Natural killer cell (primary cell): ENCODE measurements at places on chromosomes 13 and 19.

GRCh38 chr13:80054806-80055205, 286.1 kb downstream of the SPRY2 start:
- DNase-seq: no peak

DNA sequence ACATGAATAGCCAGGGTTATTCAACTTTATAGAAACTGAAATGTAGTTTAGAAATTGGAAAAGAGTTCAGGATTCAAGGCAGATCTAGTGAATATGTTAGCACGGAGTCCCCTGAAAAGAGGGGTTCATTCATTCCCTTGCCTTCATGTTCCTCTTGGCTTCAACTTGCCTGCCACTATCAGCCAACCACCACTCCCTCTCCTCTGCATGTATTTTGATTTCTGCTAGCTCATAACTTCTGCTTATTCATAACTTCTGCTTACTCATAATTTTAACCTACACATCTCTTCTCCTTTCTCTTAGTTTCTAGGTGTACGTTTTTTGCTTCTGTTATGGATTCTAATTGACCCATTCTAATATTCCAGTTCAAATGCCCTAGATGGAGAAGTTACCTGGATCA, 5.5 kb upstream of the SERTM1 start:
- DNase-seq: no peak

DNA sequence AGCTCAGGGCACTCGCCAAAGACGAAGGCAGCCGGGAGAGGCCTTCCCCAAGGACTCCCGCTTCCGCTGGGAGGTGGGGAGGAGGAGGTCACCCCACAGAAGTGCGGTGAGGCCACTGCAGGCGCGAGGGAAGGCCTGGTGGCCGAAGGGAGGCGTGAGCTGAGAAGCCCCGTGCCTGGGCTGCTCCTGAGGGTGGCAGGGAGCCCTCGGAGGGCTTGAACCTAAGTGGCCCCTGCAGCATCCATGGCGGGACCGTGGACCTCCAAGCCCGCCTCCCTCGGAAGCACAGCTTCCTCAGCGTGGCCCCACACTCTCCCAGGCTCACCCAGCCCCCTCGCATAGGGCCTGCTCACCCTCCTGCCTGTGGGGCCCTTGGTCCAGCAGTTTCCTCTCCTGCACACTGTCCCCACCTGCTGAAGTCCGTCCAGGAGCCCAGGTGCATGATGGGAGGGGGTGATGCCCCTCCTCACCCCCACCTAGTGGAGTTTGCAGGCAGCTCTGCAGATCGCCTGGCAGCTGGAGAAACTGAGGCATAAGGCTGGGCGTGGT, 25.9 kb downstream of the EFNA2 start:
- DNase-seq: no peak

- no peak for DNase-seq
These were observed 310.4 kb downstream of the SPRY2 start for GRCh38 chr13:80030491-80030890.

DNA sequence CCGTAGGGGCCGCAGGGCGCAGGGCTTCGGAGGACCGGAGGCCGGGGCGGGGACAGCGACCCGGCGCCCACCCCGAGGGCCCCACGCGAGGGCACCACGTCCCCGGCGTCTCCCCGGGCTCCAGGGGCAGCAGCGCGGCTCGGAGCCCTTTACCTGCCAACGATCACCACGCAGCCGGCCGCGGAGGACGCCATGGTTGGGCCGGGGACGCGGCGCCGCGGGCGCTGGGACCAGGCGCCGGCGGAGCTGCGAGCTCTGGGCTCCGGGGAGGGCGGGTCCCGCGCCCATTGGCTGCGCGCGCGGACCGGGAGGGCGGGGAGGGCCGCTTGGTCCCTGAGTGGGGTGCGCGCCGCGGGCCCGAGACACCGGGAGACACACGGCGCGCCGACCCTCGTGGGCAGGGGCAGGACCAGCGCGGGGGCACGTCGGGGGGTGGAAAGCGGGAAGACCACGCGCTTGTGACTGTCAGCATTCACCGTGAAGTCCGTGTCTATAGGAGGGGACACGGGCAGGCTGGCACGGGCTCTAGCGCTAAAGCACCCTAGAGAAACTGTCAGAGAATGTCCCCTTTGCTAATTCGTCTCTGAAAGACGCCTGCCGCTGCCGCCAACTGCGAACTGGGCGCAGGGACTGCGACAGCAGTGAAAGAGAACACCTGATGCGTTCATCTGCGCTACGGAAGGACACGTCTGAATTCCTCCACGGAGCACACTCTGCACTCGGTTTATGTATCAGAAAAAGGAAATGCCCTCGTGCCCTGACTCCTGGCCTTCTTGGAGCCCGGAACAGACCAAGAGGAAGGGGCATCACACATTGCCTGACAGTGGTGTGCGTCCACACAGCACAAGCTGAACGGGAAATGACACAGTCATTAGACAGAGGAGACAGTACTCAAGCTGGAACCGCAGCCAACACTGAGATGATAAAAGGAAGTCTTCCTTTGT, at the start of gene CRYL1:
Gene CRYL1 (minus strand): TSS at position 257 of the 944 bp plus-strand sequence. CDS start 63 bp downstream, at position 194.
- peak; percentile 84 for DNase-seq

- no peak for DNase-seq
These were observed 6.8 kb downstream of the ZNF431 start for GRCh38 chr19:21148681-21149080.

GRCh38 chr13:25335856-25336255, 34.4 kb downstream of the NUP58 start:
- no peak for DNase-seq

DNA sequence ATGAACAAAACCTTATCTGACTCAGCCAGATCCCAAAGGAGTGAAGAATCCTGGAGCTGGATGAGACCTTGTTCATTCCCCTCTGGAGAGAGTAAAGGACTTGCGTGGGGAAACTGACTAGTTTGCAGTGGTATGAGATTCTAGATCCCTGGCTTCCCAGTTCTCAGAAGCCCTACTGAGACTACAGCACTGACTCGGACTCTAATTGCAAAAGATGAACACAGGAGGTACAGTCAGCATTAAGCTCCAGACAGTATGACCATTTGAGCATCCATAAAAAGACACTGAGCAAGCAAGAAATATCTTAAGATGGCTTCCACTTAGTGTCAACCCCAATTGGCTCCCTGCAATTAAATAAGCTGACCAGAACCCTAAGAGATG, 6.8 kb downstream of the ZC3H4 start:
- DNase-seq: no peak

- DNase-seq: no peak
These were observed 2.1 kb upstream of the GPC6 start for GRCh38 chr13:93224535-93224934.

DNA sequence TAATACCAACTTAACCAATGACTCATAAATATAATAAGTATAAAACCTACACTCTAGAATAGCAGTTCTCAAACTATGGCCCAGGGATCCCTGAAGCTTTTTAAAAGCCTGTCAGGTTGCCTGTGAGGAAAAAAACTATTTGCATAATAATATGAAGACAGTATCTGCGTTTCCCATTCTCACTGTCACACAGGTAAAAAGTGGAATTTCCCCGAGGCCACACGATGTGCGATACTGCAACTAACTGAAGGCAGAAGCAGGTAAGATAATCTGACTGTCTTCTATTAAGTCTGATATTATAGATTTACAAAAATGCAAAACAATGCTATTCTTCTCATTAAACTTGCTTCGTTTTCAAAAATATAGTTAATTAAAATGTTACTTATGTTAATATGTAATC, 52.5 kb upstream of the EEF1AKMT1 start:
- no peak for DNase-seq

GRCh38 chr13:65336916-65337315, 1893.2 kb downstream of the PCDH9 start:
- no peak for DNase-seq

- peak; percentile 91 for DNase-seq
These were observed 13.6 kb upstream of the C5AR1 start for GRCh38 chr19:47296036-47296435.

GRCh38 chr13:24511816-24512196, 772 bp downstream of the PARP4 start:
- no peak for DNase-seq

GRCh38 chr19:46838160-46838559, 12.5 kb downstream of the AP2S1 start:
- DNase-seq: no peak

DNA sequence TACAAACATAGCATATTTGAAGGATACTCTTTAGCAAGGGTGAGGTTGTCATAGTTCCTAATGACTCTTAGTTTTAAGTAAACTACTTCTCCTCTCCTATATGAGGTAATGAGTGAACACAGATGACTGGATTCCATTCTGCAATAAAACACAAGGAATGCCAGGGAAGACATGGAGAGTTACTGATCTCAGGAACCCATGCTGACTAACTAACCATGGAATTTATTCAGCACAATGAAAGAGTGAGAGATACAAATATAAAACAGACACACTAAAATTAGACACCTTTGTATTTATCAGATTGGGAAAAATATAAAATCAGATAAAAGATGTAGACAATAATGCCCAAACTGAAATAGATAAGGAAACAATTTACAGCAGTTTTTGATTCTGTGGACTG, 1525.9 kb upstream of the SLC10A2 start:
- DNase-seq: no peak

- DNase-seq: peak; percentile 71
These were observed 5.8 kb upstream of the TLE2 start for GRCh38 chr19:3034656-3035541.

DNA sequence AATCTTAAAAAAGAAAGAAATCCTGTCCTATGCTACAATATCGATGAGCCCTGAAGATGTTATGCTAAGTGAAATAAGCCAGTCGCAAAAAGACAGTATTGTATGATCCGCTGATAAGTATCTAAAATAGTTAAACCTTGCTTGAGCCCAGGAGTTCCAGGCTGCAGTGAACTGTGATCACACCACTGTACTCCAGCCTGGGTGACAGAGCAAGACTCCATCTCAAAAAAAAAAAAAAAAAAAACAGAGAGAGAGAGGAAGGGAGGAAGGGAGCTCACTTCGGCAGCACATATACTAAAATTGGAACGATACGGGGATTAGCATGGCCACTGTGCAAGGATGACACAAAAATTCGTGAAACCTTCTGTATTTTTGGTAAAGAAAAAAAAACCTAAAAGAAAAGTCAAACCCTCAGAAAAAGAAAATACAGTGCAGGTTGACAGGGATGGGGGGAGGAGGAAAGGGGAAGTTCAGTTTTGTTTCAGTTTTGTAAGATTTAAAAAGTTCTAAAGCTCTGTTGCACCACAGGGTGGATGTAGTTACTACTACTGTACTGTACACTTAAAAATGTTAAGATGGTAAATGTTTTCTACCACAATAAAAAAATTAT, 8.4 kb downstream of the CLASRP start:
- peak; percentile 23 for DNase-seq

GRCh38 chr13:112968380-112968909, 569 bp upstream of the MCF2L start:
- DNase-seq: peak; percentile 78

GRCh38 chr13:103386341-103386740, 320.1 kb upstream of the SLC10A2 start:
- no peak for DNase-seq

DNA sequence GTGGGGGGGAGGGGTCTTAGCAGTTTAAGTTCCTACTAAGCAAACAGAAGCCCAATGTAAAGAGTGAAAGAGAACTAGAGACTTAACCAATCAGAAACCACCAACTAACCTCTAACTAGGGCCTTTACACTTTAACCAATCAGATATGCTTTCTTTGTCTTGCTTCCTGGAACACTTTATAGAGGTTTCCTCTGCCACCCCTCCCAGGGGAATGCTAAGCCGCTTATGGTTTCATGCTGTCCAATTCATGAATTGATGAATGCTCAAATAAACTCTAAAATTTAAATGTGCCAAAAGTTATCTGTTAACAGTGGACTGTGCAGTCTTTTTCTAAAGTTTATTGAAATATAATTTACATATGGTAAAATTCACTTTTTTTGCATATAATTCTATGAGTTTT, 33.9 kb upstream of the LATS2 start:
- no peak for DNase-seq

DNA sequence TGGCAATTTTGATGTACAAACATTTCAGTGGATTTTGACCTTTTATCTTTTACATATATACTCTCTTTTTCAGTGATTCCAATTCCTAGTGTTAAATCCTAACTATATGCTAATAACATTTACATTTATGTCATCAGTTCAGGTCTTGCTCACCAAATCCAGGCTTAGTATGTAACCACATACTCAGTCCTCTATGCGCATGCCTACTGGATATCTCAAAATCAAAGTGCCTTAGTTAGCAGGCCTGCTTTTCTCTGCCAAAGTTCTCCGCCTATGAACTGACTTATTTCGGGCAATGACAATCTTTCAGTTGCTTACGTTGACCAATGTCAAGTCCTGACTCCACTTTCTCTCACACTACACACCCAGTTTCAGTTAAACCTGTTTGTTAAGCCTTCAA, 478.5 kb upstream of the SLITRK1 start:
- DNase-seq: no peak

GRCh38 chr19:30552593-30552992, 180.4 kb downstream of the ZNF536 start:
- DNase-seq: no peak

GRCh38 chr13:39196965-39197646, 158.8 kb downstream of the NHLRC3 start:
- DNase-seq: no peak

DNA sequence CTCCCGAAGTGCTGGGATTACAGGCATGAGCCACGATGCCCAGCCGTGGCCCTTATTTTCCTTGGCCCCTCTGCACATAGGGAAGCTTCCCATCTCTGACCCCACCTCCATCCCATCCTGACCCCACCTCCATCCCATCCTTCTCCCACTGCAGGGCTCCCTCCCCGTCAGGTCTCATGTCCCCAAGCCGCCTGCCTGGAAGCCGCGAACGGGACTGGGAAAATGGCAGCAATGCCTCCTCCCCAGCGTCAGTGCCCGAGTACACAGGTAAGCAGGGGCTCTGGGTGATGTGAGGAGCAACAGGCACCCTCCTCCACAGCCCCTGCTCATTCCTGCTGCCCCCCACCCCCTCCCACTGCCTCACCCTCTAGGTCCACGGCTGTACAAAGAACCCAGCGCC, 12.2 kb downstream of the XAB2 start:
- no peak for DNase-seq

GRCh38 chr13:22063416-22064124, 392.7 kb downstream of the FGF9 start:
- no peak for DNase-seq

GRCh38 chr19:4452230-4452990, 5.2 kb downstream of the UBXN6 start:
- no peak for DNase-seq

GRCh38 chr13:41061914-41062837, 867 bp downstream of the WBP4 start:
- no peak for DNase-seq
